Stimulated activated naive CD8-positive, alpha-beta T cell treated with anti-CD3 and anti-CD28 coated beads, Interleukin-15, amount 100 ng/mL, for 72 hours (primary cell): ENCODE measurements at places on chromosomes 11 and 22.

DNA sequence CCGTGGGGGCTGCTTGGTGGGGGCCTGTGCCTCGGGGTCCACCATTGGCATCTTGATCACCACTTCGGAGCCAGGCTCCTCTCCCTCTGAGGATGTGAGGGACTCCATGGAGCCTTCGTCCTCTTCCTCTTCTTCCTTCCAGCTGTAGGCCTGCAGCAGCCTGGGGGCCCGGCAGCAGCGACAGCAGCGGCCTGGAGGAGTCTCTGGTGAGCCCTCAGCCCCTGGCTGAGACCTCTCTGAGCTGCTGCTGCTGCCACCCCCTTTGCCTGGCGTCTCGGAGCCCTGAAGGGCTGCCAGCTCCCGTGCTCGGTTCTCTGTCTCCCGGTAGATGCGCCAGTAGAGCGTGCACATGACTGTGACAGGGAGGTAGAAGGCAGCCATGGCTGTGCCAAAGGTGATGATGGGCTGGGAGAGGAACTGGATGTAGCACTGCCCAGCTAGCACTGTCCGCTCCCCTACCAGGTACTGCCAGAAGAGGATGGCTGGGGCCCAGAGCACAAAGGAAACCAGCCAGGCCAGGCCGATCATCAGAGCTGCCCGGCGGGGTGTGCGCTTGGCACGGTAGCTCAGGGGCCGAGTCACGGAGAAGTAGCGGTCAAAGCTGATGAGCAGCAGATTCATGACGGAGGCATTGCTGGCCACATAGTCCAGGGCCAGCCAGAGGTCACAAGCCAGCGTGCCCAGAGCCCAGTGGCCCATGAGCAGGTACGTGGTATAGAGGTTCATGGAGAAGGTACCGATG, 10.9 kb downstream of the CHRM1 start:
- no peak for DNase-seq

- DNase-seq: no peak
Measured at GRCh38 chr11:108512708-108513107, 14.5 kb upstream of the POGLUT3 start.

- DNase-seq: peak; percentile 32
Measured at GRCh38 chr11:68214173-68215086, 1.3 kb upstream of the KMT5B start.

DNA sequence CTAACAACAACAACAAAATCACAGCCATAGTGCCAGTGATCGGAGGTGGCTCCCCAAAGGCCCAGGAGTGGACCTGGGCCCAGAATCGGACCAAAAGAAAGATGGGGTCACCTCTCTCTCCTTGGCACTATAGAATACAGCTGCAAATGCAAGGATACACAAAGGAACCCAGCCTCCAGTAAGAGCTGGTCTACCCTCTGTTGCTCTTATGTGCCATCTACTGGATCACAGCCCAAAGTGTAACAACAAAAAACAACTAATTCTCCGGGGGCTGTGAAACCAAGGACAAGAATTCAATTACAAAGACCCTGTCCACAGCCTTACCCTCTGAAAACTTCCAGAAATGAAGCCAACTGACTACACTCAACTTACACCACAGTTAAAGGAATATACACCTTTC, 21.6 kb downstream of the OR8G5 start:
- no peak for DNase-seq

- no peak for DNase-seq
Measured at GRCh38 chr11:11780858-11781257, 60.9 kb upstream of the USP47 start.

DNA sequence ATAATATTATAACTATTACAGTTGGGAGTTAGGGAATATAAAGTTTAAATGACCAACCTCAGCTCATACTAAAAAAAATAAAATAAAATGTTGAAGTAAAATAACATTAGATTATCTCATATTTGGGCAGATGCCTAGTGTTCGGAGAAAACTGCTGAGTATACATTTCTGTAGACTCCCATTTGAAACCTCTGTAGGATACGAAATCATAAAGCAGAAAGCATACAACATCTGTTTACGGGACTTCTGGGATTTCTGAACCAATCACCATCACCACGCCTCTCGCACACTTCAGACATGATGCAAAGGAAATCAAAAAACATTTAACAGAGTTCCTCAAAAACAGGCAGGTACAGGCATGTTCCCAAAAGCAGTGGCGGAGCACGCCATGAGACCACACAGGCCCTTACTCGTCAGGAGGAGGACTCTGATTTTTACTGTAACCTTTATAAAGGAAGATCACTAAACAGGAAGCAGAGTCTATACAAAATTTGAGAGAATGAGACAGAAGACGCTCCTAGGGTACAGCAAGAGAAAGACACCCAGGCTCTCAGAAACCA, 8.6 kb downstream of the ZNF195 start:
- DNase-seq: no peak

DNA sequence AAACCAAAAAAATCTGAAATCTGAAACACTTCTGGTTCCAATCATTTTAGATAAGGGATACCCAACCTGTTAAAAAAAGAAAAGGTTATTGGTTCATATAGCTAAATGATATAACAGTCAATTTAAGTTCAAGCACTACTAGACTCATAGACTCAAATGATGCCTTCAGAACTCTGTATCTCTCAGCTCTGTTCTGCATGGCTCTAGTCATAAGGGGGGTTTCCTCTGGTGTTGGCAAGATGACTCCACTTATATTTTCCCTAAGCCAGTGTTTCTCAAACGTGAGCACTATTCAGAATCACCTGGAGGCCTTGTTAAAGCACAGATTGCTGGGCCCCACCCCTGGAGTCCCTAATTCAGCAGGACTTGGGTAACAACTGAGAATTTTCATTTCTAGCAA, 11.5 kb upstream of the RRAS2 start:
- no peak for DNase-seq

DNA sequence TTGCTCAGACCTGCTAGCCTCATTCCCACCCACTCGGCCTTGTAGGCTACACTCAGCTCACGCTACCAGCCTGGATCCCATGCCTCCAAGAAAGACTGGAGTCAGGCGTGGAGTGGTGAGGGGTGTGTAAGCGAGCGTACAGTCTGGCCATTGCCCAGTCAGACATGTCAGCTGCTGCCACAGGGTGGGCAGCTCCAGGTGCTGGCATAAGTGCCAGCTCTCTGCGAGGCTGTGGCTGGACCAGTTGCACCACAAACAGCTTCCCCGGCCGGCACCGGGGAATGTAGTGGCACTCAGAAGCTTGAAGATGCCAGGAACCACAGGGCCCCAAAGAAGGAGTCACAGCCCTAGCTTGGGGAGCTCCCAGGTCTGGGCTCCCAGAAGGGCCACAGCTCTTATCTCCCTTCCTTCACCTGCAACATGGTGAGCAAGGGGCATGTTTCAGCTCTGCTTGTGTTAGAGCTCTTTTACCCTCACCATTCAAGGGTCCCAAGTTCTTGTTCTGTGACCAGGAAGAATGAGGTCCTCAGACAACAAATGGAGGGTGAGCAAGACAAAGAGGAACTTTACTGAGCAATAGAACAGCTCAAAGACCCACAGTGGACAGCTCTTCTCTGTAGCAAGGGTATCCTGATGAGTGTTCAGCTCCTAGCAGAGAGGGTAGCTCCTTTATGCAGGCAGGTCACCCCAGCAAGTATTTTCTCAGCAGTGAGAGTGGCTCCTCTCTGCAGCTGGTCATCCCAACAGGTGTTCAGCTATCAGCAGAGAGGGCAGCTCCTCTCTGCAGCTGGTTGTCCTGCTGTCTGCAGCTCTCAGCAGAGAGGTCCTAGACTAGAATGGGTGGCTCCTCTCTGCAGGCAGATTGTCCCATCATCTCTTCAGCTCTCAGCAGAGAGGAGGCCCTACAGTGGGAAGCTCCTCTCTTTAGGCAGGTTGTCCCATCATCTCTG, 6.0 kb downstream of the SBF2 start:
- no peak for DNase-seq

DNA sequence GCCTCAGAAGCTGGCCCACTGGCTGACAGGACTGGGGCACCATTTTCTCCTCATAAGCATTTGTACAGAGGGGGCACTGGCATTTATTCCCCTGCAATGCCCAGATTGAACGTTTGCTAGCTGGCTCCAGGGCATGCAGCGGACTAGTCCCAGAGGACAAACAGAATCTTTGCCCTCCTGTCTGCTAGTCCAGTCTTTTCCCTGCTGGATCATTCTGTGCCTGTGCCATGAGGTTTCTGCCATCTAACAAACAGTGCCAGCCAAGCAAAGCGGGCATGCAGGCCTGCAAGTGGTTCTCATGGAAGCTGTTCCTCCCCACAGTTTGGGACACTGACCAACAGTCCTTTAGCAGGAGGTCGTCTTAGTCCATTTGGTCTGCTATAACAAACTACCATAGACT, 53.4 kb downstream of the KCNJ1 start:
- DNase-seq: no peak

DNA sequence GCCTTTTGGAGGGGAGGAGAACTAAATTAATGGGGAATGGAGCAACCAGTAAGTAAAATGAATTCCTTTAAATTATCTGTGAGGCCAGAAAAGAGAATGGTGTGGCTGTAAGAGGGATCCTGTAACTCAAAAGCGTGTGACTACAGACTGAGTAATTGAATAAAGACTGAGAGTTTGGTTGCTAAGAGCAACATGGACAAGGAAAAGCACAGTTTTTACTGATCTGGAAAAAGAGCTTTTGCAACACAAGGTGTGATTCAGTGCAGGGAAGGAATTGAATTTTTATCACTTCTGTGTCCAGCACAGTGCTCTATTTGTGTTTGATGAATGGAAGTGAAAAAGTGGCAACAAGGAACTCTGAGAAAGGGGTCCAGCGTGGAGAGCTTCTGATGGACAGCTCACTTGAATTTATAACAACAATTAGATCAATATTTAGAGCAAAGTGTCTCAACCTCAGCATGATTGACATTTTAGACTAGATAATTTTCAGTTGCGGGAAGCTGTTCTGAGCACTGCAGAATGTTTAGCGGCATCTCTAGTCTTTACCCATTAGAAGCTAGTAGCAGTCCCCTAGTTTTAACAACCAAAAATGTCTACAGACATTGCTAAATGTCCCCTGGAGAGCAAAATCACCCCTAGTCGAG, 202.8 kb upstream of the BDNF start:
- DNase-seq: no peak

- DNase-seq: no peak
Measured at GRCh38 chr22:48883211-48883960, 944.3 kb downstream of the BRD1 start.

GRCh38 chr22:33006220-33006954, 51.8 kb downstream of the SYN3 start:
- DNase-seq: no peak

DNA sequence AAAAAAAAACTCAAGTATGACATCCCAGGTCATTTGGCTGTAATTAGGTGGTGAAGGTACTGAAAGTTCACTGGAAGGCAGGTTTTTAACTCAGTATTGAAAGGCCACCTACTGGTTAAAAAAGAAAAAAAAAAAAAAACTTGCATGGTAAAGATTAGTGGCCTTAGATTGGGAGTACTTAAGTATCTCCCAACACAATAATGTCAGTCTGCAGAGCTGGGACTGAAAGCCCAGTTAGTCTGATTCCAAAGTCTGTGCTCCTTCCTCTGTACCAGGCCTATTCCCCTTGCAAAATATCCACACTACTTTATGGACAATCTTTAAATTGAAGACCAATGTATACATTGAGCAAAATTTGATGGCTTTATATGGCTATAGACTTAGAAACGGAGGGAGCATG, 85.5 kb downstream of the NOX4 start:
- DNase-seq: no peak

DNA sequence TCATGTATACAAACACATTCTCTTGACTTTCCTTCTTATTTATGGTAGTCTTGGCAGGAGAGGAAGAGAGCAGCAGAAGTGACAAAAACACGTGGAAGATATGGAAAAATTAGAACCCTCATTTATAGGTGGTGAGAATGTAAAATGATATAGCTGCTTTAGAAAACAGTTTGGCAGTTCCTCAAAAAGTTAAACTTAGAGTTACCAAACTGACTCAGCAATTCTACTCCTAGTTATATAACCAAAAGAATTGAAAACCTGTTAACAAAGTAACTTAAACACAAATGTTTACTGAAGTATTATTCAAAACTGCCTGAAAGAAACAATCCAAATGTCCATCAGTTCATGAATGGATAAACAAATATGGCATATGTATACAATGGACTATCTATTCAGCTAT, 16.8 kb downstream of the NUCB2 start:
- DNase-seq: no peak

- no peak for DNase-seq
Measured at GRCh38 chr11:16603245-16603644, 135.2 kb upstream of the C11orf58 start.

- no peak for DNase-seq
Measured at GRCh38 chr11:111819161-111819828, 52.1 kb downstream of the ALG9 start.

GRCh38 chr11:1931341-1932104, 12.0 kb downstream of the TNNT3 start:
- no peak for DNase-seq

DNA sequence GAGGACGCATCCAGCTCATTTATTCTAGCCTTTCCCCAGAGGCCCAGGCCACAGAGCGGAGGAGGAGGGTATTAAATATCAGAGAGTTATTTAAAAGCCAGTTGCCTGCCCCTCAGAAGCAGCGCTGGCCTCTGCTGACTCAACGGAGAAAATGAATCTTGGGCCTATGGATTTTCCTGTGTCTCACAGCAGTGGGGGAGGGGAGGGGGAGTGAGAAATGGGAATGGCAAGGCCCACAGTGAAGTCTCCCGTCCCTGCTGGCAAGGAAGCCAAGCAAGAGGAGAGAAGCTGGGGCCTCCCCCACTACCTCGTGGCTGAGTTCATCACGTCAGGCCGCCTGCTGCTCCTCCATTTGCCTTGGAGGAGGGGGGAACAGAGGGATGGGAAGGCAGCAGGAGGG, 4.5 kb upstream of the TPBGL start:
- DNase-seq: no peak

DNA sequence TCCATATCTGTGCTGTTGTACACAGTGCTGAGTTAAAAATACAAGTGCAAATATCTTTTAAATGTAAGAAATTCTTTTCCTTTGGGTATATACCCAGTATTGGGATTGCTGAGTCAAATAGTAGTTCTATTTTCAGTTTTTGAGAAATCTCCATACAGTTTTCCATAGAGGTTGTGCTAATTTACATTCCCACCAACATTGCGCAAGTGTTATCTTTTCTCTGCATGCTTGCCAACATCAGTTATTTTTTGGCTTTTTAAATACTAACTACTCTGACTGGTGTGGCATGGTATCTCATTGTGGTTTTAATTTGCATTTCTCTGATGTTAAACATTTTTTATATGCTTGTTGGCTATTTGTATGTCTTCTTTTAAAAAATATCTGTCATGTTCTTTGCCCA, 6.5 kb downstream of the OR52E8 start:
- no peak for DNase-seq

DNA sequence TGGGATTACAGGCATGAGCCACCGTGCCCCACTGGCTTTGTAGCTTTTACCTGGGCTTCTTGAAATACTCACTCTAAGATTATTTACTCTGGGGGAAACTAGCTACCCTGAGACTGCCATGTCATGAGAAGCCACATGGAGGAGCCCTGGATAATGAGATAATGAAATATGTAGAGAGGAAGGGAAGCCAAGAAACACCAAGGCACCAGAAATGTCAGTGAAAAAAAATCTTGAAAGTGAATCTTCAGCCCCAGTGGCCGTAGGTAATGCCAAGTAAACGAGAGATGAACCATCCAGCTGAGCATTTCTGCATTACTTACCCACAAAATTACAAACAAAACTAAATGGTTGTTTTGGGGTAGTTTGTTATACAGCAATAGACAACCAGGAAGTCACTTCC, 125.6 kb downstream of the APIP start:
- no peak for DNase-seq

- DNase-seq: no peak
Measured at GRCh38 chr11:13429836-13430235, 33.2 kb downstream of the BTBD10 start.
